ENCODE measurements at places on chromosomes 12 and 14.

- DNase-seq, result no peak
These were observed 5.1 kb downstream of the CLECL1 start for GRCh38 chr12:9727813-9728212.

DNA sequence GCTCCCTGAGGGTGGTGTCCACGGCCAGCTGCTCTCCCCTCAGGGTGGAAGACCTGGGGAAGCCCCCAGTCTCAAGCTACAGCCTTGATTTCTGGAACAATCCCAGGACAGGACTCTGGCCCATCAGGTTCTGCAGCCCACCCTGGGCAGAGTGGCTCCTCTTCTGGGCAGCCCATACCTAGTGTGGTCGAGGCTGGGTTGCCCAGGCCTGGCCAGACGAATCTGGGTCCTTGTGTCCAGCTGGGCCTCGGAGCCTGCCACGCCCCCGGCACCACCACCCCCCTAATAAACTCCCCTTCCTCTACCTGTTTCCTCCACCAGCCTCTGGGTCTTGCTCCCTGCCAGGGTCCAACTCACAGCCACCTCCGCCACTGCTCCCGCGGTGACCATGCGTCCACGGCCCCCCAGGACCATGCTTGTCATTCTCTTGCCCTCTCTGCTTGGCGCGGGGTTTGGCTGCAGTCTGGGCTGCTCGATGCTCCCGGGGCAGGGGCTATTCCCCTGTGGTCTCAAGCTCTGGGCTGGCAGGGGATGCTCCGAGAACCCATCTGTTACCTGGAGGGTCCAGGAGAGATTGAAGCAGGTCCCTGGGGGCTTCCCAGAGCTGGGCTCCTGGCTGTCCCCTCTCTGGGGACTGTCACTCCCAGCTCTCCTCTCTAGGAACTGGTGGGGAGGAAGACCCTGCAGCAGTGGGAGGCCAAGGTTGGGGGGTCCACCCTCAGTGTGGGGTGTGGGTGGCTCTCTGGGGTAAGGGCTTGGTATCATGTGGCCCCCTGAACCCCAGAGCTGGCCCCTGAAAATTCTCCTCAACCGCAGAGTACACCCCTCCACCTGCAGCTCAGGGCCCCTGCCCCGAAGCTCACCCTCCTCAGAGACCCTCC is 8.7 kb upstream of the GPR132 start:
- no peak for DNase-seq

GRCh38 chr12:107736914-107737313 is 24.0 kb downstream of the PRDM4 start:
- DNase-seq, result no peak

GRCh38 chr14:98953551-98954348 is 318.2 kb downstream of the BCL11B start:
- DNase-seq, result no peak

DNA sequence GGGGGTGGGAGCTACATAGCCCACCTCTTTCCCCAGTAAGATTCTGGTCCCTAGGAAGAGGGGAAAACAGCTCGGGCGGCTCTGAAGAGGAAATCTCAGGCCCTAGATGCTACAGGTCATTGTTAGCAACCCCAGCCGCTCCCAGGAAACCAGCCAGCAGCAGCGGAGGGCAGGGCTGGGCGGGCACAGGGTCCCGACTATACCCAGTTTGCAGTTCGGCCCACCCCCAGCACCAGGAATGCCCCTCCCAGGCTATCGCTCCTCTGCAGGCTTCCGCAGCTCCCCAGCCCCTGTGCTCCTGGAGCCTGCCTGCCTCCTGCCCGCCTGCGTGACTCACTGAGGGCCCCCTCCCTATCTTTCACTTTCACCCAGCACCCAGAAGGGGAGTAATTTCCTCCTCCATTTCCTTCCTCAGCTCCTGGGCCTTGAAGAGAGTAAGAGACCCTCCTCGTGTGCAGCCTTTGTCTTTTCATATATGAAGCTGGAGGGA is 27.2 kb upstream of the PNMA1 start:
- DNase-seq, result peak; percentile 77

- no peak for DNase-seq
These were observed 51.7 kb upstream of the RIN3 start for GRCh38 chr14:92461891-92462290.

- no peak for DNase-seq
These were observed 3.1 kb downstream of the DDIT3 start for GRCh38 chr12:57517187-57517586.

- peak; percentile 52 for DNase-seq
These were observed 2.0 kb upstream of the WNT10B start for GRCh38 chr12:48973531-48973930.

- DNase-seq, result no peak
These were observed 68.5 kb upstream of the RGS6 start for GRCh38 chr14:71863766-71864165.

DNA sequence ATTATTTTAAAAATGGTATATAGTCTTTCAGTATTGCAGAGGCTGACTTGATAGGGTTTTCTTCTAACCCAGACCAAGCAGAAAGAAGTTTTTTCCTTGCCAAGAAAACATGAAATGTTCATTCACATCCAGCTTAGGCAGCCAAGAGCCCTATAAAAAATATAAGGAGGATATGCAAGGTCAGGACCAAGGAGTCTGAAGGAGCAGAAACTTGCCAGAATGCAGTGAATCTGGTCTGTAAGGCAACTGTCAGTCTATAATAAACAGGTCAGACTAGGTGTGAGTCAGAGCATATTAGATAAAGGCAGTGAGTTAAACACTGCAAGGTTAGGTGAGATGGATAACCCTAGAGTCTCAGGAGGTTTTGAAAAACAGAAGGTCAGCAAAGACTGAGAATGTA is 645.5 kb downstream of the C12orf50 start:
- DNase-seq, result peak; percentile 59

DNA sequence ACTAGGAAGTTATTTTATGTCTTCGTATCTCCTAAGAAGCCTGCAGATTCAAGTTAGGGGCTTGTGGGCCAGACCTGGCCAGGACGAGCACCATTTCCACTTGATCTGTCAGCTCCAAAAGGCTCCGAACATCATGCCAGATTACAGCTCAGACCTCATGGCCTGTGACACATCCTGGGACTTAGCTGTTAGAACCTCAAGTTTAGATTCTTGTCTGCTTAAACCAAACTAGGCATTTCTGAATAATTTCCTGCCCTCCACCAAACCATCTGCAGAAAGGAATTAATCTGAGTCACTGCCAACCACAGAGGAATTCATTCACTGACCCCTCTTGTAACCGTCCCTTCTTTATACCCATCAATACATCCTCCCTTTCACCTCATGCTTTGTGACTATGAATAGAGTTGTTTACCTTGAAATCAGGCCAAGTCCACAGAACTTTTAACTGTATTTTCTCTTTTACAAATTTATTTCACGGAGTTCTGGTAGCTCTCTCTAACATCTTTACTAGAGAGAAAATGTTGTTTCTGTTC is 120.3 kb downstream of the FBXL14 start:
- DNase-seq, result peak; percentile 67

- DNase-seq, result no peak
These were observed 131.4 kb downstream of the RPAP3 start for GRCh38 chr12:47574252-47575021.

GRCh38 chr14:29442696-29443095 is 485.0 kb downstream of the PRKD1 start:
- DNase-seq, result no peak

DNA sequence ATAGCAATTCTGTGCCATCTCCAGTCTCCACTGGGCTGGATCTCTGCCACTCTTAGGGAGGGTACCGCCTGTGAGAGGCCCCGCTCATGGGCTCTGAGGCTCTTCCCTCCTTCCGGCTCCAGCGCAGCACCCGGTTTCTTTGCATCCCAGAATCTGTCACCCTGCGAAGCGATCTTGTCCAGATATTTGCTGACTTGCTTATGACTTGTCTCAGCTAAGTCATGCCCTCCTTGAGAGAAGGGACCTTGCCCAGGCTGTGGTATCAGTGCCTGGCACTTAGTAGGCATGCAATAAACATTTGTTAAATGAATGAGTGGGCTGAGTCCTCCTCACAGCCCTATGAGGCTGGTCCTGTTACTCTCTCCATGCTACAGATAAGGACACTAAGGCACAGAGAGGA is 13.4 kb downstream of the KRT80 start:
- DNase-seq, result no peak

- peak; percentile 66 for DNase-seq
These were observed 198.9 kb downstream of the CACNA1C start for GRCh38 chr12:2251526-2252209.

DNA sequence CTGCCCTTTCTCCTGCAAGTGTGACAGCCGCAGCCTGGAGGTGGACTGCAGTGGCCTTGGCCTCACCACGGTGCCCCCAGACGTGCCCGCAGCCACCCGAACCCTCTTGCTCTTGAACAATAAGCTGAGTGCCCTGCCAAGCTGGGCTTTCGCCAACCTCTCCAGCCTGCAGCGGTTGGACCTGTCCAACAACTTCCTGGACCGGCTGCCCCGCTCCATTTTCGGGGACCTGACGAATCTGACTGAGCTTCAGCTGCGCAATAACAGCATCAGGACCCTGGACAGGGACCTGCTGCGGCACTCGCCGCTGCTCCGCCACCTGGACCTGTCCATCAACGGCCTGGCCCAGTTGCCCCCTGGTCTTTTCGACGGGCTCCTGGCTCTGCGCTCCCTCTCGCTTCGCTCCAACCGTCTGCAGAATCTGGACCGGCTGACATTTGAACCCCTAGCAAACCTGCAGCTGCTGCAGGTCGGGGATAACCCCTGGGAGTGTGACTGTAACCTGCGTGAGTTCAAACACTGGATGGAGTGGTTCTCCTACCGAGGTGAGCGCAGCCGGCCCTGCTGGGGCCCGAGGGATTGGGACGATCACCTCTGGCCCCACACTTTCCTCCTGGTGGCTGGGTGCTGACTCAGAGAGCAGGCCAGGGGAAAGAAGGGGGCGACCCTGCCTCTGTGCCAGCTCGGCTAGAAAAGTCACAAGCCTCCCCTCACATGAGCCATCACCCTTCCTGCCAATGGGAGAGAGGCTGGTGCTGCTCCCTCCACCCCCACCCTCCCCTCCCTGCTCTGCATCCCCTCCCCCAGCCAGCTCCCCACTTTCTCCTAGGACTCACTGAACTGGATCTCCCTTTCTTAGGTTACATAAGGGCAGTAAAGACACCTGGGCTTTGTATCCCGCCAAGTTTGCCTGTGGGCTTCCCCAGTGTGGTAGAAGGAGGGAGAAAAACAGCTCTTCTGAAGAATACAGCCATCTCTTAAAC is 10.9 kb downstream of the LRTM2 start:
- peak; percentile 85 for DNase-seq

GRCh38 chr14:22872833-22873520 is 1.4 kb downstream of the LRP10 start:
- DNase-seq, result no peak

GRCh38 chr12:121190523-121191031 is 19.4 kb upstream of the P2RX4 start:
- DNase-seq, result peak; percentile 39

GRCh38 chr14:29205658-29206057 is 439.1 kb downstream of the FOXG1 start:
- DNase-seq, result no peak

DNA sequence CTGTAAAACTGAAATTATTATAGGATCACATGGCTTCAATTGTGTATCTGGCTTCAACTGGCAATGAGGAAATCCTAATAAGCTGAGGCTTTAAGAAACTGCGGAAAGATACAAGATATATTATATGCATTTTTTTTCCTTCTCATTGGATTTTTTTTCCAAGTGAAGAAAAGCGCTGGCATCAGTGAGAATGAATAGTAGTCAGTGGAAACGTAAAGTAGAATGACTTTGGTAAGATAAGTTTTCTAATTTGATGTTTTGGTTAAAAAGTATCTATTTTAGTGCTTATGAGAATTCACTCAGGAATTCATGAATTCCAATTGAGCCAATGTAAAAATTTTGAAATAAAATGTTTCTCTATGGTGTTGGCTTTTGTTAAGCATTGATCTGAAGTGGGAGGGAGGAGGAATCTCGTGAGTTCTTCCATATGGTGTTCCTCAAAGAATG is 173.5 kb upstream of the FRMD6 start:
- DNase-seq, result peak; percentile 92

DNA sequence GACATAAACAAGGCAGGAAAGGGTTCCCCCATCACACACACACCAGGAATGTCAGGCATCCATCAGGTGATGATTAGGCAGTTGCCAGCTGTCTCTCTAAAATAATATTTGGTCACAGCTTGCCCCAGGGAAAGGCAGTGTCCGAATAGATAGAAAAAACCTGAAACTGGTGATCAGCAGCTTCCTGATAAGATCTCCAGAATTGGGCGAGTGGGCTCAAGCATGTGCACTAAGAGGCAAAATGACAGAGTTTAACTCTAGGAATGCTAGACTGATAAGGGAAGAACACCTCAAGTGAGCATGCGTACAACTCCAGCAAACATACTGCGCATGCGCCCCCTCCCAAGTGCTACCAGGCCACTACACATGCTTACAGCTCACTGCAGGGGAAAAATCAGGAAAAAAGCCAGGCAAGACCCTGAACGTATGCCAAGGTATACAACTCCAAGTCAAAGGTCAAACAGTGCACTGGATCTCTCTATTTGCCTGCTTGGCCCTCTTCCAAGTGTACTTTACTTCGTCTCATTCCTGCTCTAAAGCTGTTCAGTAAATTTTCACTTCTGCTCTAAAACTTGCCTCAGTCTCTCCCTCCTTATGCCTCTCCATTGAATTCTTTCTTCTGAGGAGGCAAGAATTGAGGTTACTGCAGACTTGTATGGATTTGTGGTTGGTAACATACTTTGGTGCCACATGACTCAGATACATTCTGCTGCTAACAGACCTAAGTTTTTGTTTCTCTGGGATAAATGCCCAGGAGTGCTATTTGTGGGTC is 73.5 kb upstream of the VASH1 start:
- no peak for DNase-seq

DNA sequence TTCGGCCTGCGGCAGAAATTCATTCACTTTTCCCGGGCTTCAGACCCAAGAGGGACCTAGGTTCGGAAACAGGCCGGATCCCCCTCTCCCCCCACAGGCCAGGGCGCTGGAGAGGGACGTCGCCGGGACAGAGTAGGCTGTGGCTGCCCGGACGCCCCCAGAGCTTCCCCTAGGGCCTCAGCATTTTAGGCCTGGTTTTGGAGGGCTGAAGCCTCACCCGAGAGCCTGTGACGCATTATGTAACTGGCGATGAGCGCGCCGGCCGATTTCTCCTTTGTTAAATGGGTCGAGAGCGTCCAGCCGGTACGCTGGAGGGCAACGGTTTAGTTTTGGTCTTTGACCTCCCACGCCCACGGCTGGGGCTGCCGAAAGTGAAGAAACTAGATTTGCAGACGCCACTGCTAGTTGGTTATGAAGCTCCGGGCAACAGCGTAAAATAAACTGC is 657 bp downstream of the PEBP1 start:
- peak; percentile 61 for DNase-seq

DNA sequence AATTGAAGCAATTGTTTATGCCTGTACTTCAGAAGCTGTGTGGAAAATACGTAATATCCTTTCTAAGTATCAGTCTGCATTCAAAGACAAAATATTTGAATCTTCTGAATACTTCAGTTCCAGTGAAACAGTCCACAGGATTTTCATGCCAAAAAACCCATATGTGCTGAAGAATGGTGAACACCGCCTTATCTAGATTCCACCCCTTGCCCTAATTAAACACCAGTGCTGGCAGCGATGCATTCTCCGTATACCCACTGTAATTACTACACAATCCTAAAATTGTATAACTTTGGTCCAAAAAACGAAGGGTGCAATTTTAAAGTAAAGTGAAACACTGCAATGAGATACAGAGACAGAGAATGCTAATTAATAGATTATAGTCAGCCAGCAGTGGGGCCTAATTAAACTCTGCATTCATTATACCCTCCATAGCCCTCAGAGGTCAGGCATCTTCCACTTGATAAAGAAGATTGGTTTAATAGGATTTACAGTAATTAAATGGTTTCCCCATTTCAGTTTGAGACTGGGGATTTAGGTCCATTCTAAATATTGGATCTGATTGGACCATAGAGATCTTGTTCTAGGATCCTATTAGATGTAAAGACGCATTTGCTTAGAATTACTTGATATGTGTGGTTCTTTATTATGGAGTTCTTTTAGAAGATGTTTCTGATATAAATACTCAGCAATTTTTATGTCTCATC is 43.9 kb downstream of the ERC1 start:
- DNase-seq, result no peak

All from muscle of leg (tissue), 16 donors.